ENCODE measurements at places on chromosomes 11 and 22. TPM values are rescaled to one million over a fixed set of nuclear protein-coding genes. Genes with fewer than 3 reads are reported as not detected.

DNA sequence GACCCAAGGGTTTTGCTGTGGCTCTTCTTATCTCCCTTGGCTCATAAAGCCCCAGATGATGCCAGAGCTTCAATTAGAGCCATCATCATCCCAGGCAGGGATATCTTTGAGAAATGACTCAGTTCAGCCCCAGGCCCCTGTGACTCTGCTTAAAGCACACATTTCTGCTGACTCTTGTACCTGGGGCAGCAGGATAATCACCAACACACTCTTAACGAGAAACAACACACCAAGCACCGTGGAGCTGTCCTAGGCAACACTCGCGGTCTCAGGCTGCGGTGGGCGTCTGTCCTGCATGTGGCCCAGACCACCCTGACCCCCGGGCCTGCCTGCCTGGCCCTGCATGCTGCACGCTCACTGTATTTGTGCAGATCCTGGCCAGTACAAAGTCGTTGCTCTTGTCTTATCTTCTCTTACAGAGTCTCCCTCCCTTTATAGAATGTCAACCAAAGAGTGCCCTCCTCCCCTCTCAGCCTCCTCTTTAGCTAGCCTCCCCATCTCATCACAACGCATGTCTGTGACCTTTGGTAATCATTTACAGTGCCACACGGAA lies 114.2 kb upstream of the PARVA start:
- no peak for DNase-seq

GRCh38 chr11:65863889-65864705 lies 3.9 kb downstream of the MUS81 start:
- DNase-seq = no peak

- DNase-seq = no peak
Measured at GRCh38 chr11:69010361-69010891, 2.6 kb downstream of the MRGPRF start.

DNA sequence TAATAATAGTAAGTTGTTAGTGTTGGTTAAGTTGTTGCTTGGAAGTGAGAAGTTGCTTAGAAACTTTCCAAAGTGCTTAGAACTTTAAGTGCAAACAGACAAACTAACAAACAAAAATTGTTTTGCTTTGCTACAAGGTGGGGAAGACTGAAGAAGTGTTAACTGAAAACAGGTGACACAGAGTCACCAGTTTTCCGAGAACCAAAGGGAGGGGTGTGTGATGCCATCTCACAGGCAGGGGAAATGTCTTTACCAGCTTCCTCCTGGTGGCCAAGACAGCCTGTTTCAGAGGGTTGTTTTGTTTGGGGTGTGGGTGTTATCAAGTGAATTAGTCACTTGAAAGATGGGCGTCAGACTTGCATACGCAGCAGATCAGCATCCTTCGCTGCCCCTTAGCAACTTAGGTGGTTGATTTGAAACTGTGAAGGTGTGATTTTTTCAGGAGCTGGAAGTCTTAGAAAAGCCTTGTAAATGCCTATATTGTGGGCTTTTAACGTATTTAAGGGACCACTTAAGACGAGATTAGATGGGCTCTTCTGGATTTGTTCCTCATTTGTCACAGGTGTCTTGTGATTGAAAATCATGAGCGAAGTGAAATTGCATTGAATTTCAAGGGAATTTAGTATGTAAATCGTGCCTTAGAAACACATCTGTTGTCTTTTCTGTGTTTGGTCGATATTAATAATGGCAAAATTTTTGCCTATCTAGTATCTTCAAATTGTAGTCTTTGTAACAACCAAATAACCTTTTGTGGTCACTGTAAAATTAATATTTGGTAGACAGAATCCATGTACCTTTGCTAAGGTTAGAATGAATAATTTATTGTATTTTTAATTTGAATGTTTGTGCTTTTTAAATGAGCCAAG lies 2.7 kb downstream of the NEAT1 start:
- DNase-seq = no peak

GRCh38 chr11:130849215-130849568 lies 67.1 kb downstream of the SNX19 start:
- no peak for DNase-seq

- no peak for DNase-seq
Measured at GRCh38 chr11:112570333-112570732, 309.7 kb upstream of the PLET1 start.

- DNase-seq = no peak
Measured at GRCh38 chr22:42228483-42228882, 42.0 kb downstream of the TCF20 start.

GRCh38 chr11:123260511-123261211 lies 65.6 kb upstream of the CLMP start:
- no peak for DNase-seq

- DNase-seq = no peak
Measured at GRCh38 chr11:76770642-76771445, 12.3 kb upstream of the TSKU start.

DNA sequence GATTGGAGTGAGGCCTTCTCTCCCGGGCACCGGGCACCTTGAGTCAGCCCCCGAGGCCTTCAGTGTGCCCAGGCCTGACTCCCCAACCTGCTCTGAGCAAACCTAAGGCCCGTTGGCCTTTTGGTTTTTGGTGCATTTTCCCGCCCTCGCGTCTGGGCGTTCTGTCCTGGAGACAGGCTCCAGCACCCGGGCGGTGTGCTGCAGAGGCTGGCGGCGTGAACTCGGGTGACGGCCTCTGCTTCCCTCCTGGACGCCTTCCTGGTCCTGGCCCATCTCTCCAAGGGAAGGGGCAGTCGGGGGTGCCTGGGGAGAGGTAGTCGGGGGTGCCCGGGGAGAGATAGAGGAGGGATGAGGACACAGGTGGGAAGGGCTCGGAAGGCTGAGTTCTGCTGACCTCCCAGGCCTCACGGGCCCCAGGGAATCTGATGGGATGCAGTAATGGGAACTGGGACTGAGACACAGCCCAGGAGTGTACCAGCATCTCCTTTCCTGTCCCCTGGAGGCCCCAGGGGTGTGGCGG lies 1326.4 kb downstream of the BRD1 start:
- no peak for DNase-seq

ROBO4 gene
- polyA plus RNA-seq = 20.0 TPM

- DNase-seq = no peak
Measured at GRCh38 chr11:10019906-10020682, 273.9 kb downstream of the SBF2 start.

DNA sequence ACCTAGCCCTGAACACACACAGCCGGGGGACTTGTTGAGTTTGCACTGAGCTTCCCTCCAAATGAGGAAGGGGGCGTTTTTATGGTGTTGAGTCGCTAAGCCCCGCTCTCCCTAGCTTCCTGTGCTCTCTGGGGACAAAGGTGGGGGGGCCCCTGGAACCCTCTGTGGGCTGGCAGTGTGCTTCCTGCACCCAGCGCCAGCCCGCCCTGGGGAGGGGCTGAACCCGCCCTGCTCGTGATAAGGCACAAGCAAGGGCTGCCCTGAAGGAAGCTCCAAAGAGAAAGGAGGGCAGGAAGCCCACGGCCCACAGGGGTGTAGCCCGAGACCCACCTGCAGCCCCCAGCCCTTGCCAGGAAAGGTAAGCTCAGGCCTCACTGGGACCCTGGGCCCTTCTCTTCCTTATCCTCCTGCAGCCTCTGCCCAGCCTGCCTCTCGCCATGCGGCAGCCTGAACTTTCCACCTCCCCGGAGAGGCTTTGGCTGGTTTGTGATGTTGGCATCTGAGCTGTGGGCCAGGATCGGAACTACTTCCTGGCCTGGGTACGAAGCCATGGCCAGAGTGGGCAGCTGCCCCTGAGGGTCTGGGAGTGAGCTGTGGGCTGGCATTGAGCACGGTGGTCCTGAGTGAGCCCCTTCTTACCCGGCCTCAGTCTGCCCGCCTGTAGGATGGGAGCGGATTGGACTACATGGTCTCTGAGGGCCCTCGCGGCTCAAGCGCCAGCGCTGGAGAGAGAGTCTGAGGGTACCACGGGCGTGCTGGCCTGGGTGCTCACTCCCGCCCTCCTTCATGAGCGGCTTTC lies at the start of gene FERMT3:
FERMT3 (plus strand) TSS at position 265 of the 799 bp plus-strand sequence. CDS start 644 bp downstream, outside the sequence.
- DNase-seq = no peak

DNA sequence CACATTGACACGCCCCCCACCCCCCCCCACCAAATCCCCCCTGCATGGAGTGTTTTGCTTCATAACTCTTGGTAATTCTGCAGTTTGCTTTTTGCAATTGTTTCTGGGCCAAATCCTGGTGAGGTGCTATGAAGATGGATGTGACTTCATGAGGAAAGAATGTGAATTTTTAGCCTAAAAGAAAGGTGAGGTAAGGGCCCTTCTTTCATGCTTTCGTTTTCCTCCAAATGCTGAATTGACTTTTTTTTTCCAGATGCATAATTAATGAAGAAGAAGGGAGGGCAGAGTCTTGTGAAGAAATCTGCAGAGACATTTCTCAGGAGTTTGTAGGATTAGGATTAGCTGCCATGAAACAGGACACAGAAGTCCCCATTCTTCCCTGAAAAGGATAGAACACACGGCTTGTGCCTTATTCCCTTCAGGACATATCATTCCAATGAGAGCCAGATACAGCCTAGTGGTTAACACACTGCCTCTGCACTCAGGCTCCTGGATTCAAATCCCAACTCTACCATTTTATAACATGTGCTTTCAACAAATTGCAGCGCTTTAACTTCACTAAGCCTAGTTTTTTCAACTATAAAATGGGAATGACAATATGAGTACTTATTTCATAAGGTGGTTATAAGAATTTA lies 19.6 kb upstream of the TBCEL start:
- no peak for DNase-seq

- DNase-seq = no peak
Measured at GRCh38 chr11:120011836-120012235, 126.1 kb downstream of the TRIM29 start.

GRCh38 chr11:47271328-47271727 lies 1.4 kb downstream of the MADD start:
- no peak for DNase-seq

- no peak for DNase-seq
Measured at GRCh38 chr11:76240161-76240540, 33.8 kb upstream of the WNT11 start.

BCO2 gene
- 3.5 TPM for polyA plus RNA-seq

DNA sequence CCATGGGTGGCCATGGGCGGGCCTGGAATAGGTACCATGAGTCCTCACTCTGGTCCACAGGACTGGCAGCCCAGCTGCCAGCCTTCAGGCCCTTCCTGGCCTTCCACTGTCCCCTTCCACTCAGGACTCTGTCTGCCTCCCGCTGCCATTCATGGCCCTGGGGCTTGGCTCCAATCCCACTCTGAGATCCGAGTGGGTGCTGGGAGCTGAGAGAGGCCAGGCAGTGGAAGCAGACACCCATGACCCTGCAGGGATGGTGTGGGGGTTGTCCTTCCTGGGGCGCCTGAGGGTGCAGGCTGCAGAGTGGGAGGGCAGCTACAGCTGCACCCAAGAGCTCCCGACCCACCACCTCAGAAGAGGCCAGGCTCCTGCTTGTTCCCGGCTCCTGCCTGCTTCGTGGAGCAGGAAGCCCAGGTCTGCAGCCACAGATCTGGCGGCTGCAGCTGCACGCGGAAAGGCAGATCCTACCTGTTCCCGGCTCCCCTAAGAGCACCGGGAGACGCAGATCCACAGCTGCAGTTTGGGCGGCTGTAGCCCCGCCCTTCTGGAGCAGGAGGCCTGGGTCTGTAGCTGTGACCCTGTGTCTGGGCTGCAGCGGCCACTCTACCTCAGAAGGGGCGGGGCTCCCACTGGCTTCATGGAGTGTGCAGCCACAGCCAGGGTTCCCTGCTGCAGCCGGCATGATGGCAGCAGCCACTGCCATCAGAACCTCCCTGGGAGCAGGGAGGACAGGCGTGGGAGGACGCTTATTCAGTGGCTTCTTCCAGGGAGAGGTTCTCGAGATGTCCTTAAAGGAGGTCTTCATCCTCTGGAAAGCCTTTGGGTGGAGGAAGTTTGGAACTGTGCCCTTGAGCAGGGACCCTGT lies 27.5 kb downstream of the IGHMBP2 start:
- no peak for DNase-seq

MIOX gene
- polyA plus RNA-seq = 13.6 TPM

CNIH2 gene
- 1.9 TPM for polyA plus RNA-seq

YAP1 gene
- polyA plus RNA-seq = 206 TPM

DNA sequence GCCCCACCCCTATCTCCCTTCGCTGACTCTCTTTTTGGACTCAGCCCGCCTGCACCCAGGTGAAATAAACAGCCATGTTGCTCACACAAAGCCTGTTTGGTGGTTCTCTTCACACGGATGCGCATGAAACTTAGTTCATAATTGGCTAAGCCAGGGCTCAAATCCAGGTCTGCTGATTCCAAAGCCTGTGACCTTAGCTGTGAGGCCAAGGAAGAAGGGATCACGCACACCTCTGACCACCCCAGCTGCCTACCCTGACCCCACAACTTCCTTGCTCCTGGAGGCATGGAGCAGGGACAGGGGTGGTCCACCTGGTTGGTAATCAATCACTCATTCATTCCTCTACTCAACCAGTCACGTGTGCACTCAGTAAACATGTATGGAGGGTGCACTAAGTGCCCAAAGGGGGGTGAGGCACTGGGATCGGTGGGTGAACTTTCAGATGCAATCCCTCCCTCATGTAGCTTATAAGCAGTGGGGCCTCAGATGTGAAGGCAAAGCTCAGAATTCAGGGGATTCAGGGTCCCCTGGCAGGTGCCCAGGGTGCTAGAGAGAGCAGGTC lies 10.3 kb downstream of the FXYD2 start:
- DNase-seq = no peak

GRCh38 chr11:85595285-85595884 lies 31.8 kb downstream of the DLG2 start:
- DNase-seq = no peak

- no peak for DNase-seq
Measured at GRCh38 chr22:42160830-42161696, 30.5 kb upstream of the CYP2D6 start.

APOL4 gene
- polyA plus RNA-seq = 11.3 TPM

GRCh38 chr11:19281041-19281440 lies 40.3 kb upstream of the E2F8 start:
- no peak for DNase-seq

CARD18 gene
- not detected for polyA plus RNA-seq

DNA sequence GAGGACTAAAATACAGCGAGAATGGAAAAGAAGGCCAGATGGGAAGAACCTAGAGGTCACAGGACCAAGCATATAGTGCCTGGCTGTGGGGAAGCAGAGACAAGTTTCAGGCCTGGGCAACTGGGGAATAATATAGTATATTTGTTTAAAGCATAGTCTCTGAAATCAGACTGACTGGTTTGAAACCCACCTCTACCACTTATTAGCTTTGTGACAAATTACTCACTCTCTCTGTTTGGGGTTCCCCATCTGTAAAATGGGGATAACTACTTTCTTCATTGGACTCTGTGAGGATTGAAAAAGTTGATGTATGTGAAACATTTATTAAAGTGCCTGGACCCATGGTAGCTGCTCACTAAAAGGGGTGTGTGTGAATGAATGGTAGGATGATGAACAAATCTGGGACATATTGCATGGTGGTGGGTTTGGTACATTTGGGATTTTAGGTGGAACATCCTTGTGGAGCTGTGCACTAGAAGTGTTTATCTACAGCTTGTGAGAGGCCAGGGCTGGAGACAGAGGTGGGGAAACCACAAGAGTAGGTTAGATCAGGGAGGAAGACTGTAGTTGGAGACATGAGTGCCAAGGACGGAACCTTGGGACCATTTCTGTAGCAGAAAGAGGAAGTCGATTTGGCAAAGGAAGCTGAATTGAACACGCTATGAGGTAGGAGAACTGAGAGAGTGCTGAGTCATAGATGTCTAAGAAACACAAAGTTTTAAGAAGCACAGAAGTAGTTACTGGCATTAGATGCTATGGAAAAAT lies 52.6 kb downstream of the SWAP70 start:
- DNase-seq = no peak

- DNase-seq = no peak
Measured at GRCh38 chr22:36279219-36279666, 26.3 kb downstream of the APOL1 start.

Data from renal cortex interstitium (tissue), 15 donors.